Activated naive CD4-positive, alpha-beta T cell treated with anti-CD3 and anti-CD28 coated beads for 36 hours (primary cell): ENCODE measurements at places on chromosomes 12 and 14. TPM values are rescaled to one million over a fixed set of nuclear protein-coding genes. Genes with fewer than 3 reads are reported as not detected.
A peak's percentile ranks its signal among the peaks of the same experiment; 100 is the strongest.

DNA sequence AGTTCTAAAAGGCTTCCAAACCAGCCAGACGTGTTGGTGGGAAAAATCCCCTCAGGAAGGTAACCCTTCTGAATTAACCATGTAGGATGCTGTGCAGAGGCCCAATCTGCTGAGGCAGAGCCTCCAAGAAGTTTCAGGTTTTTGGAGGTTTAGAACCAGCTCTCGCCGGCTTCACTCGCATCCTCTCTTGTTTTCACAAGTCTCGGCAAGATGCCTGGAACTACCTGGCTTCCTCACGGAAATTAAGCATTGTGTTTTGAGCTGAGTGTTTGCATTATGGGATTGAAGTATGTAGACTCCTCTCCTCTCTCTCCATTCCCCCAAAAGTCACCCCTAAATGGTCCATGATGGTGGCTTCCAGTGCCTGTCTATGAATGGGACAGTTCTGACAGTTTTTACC, 20.6 kb downstream of the LTBP2 start:
- no peak overlapping the region for H3K27ac ChIP-seq

GRCh38 chr12:70399311-70399710, 33.2 kb downstream of the KCNMB4 start:
- no peak overlapping the region for H3K27ac ChIP-seq
- H3K4me1 ChIP-seq: no peaks in the 10 kb centered on the region
- H3K4me3 ChIP-seq: no peak overlapping the region

DNA sequence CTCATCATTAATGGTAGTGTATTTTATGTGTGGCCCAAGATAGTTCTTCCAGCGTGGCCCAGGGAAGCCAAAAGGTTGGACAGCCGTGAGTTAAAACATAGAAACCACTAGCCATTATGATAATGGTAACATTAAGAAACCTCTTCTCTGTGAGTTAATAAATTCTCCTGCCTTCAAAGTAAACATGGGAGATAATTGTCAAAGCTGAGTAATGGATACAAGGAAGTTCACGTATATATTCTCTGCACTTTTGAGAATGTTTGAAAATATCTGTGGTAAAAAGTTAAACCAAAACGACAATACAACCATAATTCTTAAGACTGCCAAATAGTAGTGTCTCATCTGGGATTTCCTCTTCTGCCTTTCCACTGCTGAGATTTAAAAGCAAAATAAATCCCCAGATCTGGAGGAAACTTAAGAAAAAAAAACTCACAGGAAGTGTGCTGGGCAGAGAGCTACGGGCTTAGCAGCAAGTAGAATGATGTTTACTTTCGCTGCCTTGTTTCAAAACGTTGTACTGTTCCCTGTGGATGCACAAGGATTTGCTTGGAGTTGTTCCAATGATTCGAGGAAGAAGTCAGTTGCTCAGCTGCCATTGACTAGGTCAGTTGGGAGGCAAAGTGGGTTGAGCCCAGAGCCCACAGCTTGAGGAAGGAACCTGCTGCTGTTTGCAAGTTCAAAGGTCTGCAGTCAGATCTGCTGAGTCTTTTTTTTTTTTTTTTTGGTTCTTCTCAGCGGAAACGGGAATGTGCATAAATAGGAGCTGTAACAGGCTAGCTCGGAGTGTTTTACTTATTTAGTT, 1.7 kb downstream of the TPCN1 start:
- H3K27ac ChIP-seq: peak overlapping the region; percentile 92
- H3K27me3 ChIP-seq: no peaks in the 10 kb centered on the region
- H3K36me3 ChIP-seq: peaks cover 10% of the 10 kb centered on the region
- no peak for DNase-seq
- peaks cover 33% of the 10 kb centered on the region for H3K4me1 ChIP-seq

Gene ERP27
- 1.0 TPM for total RNA-seq

GRCh38 chr12:48943221-48943620, 14.1 kb downstream of the ARF3 start:
- H3K27me3 ChIP-seq: no peaks in the 10 kb centered on the region
- peaks cover 4% of the 10 kb centered on the region for H3K4me1 ChIP-seq
- no peak overlapping the region for H3K4me3 ChIP-seq
- H3K36me3 ChIP-seq: peaks cover 11% of the 10 kb centered on the region

Gene MTA1
- total RNA-seq: 115 TPM

GRCh38 chr12:26861690-26862089, 28.7 kb upstream of the ITPR2 start:
- no peaks in the 10 kb centered on the region for H3K4me1 ChIP-seq
- H3K4me3 ChIP-seq: no peak overlapping the region
- H3K27ac ChIP-seq: no peak overlapping the region
- H3K27me3 ChIP-seq: peaks cover 11% of the 10 kb centered on the region

GRCh38 chr14:60968671-60969070, 12.2 kb downstream of the TRMT5 start:
- no peak overlapping the region for H3K4me3 ChIP-seq
- peaks cover 20% of the 10 kb centered on the region for H3K4me1 ChIP-seq
- H3K36me3 ChIP-seq: peaks cover 8% of the 10 kb centered on the region

DNA sequence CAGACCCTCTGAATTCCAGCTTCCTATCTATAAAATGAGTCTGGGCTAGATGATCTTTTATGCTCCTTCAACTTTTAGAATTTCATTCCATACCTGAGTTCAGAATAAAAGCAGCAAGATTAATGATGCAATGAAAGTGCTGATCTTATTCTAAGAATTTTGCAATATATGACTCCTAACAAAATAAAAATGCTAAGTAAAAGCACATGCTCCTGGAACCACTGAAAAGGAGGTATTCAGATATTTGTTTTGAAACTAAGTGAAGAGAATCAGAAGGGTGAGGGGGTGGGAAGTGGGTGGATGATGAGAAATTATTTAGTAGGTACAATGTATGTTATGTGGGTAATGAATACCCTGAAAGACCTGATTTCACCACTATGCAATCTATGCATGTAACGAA, 216.6 kb downstream of the PTPRO start:
- peaks cover 3% of the 10 kb centered on the region for H3K36me3 ChIP-seq
- H3K27me3 ChIP-seq: no peaks in the 10 kb centered on the region
- no peak overlapping the region for H3K27ac ChIP-seq

GRCh38 chr14:91243074-91243471, 1.4 kb downstream of the GPR68 start:
- H3K4me3 ChIP-seq: peak overlapping the region; percentile 55
- peak overlapping the region; percentile 97 for H3K27ac ChIP-seq
- H3K36me3 ChIP-seq: peaks cover 6% of the 10 kb centered on the region
- peaks cover 88% of the 10 kb centered on the region for H3K4me1 ChIP-seq

Gene ATP23
- 11.9 TPM for total RNA-seq

Gene BBOF1
- 1.3 TPM for total RNA-seq

- H3K4me3 ChIP-seq: no peak overlapping the region
- peaks cover 33% of the 10 kb centered on the region for H3K4me1 ChIP-seq
- no peak overlapping the region for H3K27ac ChIP-seq
- DNase-seq: no peak
- no peaks in the 10 kb centered on the region for H3K27me3 ChIP-seq
These were observed 12.6 kb downstream of the GPR65 start for GRCh38 chr14:88017535-88017934.

GRCh38 chr12:19620222-19620621, 180.9 kb downstream of the AEBP2 start:
- peaks cover 4% of the 10 kb centered on the region for H3K4me1 ChIP-seq
- no peak overlapping the region for H3K4me3 ChIP-seq
- DNase-seq: no peak
- H3K36me3 ChIP-seq: no peaks in the 10 kb centered on the region

GRCh38 chr14:38056270-38056669, 151.4 kb upstream of the SSTR1 start:
- H3K36me3 ChIP-seq: peaks cover 1% of the 10 kb centered on the region
- no peaks in the 10 kb centered on the region for H3K27me3 ChIP-seq
- peak; percentile 8 for DNase-seq
- no peak overlapping the region for H3K27ac ChIP-seq
- H3K4me3 ChIP-seq: no peak overlapping the region

GRCh38 chr14:59631237-59631636, 54.6 kb upstream of the CCDC175 start:
- no peak overlapping the region for H3K27ac ChIP-seq
- peak; percentile 15 for DNase-seq
- no peaks in the 10 kb centered on the region for H3K36me3 ChIP-seq
- no peak overlapping the region for H3K4me3 ChIP-seq
- peaks cover 2% of the 10 kb centered on the region for H3K4me1 ChIP-seq

Gene WNT1
- total RNA-seq: not detected

Gene LRFN5
- total RNA-seq: not detected

DNA sequence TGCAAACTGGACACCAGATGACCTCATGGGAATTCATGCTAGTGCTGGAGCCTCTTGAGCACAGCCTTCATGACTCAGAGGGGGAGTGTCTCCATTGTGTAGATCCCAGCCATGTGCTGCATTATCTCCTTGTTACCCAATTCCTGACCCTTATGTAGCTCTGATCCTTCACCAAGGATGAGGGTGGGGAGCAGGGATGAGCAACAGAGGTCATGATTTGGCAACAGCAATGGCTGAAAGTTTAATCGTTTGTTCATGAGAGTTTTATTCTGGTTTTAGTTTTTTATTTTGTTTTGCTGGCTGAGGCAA, 9.5 kb upstream of the BDKRB1 start:
- H3K36me3 ChIP-seq: no peaks in the 10 kb centered on the region
- H3K27ac ChIP-seq: no peak overlapping the region
- H3K27me3 ChIP-seq: peaks cover 5% of the 10 kb centered on the region
- no peak overlapping the region for H3K4me3 ChIP-seq
- H3K4me1 ChIP-seq: no peaks in the 10 kb centered on the region

- no peaks in the 10 kb centered on the region for H3K36me3 ChIP-seq
- H3K27me3 ChIP-seq: peaks cover 26% of the 10 kb centered on the region
- H3K4me1 ChIP-seq: no peaks in the 10 kb centered on the region
- no peak overlapping the region for H3K27ac ChIP-seq
- no peak overlapping the region for H3K4me3 ChIP-seq
These were observed 122.5 kb downstream of the WIF1 start for GRCh38 chr12:64998371-64999147.
